AG20443 (cell line): ENCODE measurements at places on chromosomes 3 and 15.

DNA sequence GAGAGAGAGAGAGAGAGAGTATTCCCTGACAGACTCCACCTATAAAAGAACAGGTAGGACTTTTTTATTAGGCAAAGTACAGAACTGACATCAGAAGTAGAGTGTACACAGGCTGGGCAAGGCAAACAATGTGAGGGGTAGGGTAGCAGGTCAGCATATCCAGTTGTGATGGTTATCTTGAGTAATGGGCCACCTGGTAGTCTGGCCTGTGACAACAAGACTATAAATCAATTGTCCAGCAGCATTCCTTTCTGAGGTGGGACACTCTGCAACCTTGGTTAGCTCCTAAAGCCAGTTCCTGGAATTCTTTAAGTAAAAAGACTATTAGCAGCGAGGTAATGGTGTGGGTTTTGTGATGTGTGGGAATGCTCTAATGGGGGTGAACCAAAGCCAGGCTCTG lies 14.9 kb upstream of the TMCC1 start:
- DNase-seq, result no peak

DNA sequence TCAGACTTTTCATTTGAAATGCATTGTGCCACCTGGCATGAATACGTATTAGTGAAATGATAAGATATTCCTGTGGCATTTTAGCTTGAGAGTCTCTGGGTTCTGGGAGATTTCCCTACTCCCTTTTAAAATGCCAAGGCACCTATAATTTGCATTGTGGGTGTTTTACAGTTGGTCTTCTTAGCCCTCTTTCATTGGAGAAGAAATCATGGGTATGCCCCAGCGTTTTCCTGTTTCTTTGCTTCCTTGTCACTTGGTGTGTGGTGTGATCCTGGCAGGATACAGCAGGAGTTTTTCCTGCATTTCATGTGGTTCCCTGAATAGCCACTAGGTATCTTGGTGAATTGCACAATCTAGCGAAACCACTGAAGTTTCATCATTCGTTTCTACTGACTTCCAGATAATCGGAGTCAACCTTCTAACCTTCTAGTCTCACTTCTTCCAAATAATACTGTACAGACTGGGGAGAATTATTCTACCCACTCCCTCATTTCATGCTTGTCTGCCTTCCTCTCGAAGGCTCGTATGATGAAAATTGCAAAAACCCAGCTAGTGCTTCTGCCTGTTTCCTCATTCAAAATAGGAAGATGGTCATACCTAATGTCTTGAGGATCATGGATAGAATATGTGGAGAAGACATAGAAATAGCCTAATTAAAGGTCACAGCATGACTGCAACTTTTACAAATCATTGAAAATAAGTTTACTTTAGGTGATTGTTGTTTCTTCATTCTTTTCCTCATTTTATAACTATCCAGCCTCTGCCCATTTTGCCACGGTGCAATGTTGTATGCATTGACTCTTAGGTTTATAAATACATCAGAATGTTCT lies 2.6 kb downstream of the BHLHE40 start:
- no peak for DNase-seq

- DNase-seq, result no peak
Measured at GRCh38 chr3:27719314-27720003, 2.7 kb downstream of the EOMES start.

DNA sequence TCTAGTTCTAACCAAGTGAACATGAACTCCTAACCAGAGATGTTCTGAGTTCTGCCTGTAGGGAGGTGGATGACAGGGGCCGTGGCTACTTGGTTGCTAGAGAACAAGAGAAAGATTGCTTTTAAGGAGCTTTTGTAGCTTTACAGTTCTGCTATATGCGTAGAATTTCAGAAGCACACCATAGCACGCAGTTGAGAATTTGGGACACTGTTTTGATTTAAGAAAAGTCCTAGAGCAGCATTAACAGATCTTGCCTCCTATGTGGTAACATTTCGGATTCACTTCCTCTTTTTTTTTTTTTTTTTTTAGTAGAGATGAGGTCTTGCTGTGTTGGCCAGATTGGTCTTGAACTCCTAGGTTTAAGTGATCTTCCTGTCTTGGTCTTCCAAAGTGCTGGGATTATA lies 181.7 kb downstream of the TCF12 start:
- DNase-seq, result no peak
